Activated B cell treated with CpG ODN at 0.5 μM for 24 hours (primary cell): ENCODE measurements at places on chromosomes 16 and 17.

GRCh38 chr17:16258901-16259300, 41.9 kb downstream of the PIGL start:
- DNase-seq, result no peak

DNA sequence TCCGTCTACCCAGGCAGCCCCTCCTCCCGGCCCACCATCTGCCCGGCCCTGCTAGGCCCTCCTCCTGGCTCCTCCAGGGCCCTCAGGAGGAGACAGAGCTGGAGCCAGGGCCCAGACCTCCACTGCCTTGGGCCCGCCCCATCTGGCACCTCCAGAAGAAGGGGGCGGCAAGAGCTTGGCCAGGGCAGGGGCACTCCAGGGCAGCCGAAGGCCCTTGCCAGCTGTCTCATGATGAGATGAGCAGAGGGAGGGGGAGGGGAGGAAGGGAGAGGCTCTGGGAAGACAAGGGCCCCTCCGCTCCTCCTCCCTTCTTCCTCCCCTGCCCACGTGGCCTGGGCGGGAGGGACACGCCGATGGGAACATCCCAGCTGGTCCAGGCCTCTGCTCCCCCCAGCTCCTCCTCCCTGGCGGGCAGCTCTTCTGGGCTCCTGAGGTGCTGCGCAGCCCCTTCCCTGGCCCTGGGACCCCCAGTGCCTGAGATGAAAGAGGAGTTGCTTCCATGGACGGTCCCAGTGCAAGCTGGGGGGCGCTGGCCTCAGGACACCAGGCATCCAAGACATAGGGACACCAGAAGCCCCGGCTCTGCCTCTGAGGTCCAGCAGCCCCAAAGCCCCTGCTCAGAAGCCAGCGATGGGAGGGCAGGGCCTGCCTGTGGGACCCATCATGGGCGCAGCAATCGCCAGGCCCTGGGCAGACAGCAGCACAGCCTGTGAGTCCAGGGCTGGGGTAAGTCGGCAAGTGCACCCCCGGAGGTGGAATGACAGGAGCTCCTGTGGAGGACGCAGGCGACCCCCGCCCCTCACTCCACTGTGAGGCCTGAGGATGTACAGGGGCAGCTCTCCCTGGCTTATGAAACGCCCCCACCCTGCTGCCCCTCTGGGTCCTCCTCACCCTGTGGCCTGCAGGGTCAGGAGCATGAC, 23.6 kb upstream of the ENPP7 start:
- DNase-seq, result no peak

- DNase-seq, result peak; percentile 51
Observed at GRCh38 chr17:75601057-75601987, 13.7 kb downstream of the MYO15B start.

DNA sequence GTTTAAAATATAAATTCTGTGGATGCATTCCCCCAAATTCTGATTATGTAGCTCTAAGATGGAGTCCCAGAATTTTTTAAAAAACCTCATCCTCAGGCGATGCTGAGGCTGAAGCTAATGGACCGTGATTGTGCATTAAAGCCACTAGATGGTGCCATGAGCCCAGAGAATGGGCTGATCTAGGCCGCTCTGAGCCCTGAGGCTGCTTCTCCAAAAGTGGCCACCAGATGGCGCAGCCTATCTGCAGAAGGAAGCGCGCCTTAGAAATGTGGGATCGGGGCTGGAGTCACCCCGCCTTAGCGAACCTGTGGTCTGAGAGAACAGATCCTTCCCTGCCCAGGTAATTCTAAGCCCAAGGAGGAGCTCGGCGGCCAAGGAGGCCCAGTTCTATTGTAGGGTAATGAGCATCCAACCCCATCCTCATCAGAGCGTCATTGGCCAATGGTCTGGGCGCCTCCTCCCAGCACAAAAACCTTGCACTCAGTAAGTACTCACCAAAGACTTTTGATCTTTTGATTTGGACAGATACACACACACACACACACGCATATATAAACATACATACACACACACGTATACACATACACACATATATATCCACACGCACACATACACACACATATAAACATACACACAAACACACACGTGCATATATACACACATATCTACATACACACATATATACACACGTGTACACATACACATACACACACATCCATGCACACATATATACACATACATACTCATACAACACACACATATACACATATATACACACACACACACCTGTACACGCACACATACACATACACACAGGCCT, 13.7 kb upstream of the MMP2 start:
- peak; percentile 73 for DNase-seq

DNA sequence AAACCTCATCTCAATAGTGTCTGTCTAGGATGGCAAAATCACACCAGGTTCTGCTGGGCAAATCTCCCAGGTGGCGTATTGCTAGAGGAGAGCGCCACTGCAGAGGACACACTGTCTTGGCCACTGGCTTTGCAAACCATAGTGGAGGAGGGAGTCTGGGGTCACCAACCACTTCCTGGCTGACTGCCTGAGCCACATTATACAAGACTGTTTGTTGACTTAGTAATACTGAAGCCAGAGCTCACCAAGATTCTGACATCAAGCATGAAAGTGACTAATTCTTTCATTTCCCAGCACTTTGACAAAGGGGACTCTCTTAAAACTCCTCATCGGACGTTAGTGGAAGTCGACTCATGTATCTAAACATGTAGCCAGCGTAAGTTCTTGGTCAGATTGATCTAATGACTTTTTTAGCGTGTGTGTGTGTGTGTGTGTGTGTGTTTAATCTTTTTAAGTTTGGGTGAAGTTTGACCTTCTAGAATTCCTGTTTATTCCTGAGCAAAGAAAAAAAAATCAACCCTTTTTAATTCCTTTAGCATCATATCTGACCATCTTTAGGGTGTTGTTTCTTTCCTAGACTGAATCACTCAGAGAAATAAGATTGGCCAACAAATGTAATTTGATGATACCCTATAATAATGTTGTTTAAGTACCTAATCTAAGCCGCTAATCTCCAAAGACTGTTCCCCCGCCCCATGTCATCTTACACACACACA, 13.7 kb downstream of the PITPNC1 start:
- DNase-seq, result no peak

GRCh38 chr17:41366070-41366469, 3.5 kb downstream of the KRT33B start:
- DNase-seq, result no peak

DNA sequence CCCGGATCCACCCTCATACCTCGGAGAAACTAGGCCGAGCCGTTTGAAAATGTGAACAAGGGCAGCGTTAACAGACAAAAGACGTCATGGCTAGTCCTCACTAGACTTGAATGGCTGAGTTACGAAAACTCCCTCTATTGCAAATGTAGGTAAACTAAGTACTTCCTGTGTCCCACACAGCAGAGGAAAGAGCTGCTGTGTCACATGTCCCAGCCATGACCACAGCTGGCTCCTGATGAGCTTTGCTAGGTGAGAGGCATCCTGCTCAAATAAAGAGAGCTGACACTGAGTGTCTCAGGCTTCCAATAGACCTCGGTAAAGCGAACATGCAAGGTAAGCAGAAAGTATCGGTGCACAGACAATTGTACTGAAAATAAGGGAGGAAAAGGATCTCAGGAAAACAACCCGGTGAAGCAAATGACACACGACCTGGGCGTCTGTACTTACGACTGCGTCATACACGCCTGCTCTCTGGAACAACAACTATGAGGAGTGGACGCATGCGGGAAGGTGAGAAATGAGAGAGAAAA, 26.0 kb downstream of the TMEM204 start:
- DNase-seq, result no peak

- peak; percentile 66 for DNase-seq
Observed at GRCh38 chr16:85935974-85936760, 37.2 kb downstream of the IRF8 start.

GRCh38 chr17:83160443-83161297, 81.3 kb downstream of the METRNL start:
- DNase-seq, result no peak

GRCh38 chr16:72241930-72242329, 70.0 kb upstream of the PMFBP1 start:
- DNase-seq, result no peak

DNA sequence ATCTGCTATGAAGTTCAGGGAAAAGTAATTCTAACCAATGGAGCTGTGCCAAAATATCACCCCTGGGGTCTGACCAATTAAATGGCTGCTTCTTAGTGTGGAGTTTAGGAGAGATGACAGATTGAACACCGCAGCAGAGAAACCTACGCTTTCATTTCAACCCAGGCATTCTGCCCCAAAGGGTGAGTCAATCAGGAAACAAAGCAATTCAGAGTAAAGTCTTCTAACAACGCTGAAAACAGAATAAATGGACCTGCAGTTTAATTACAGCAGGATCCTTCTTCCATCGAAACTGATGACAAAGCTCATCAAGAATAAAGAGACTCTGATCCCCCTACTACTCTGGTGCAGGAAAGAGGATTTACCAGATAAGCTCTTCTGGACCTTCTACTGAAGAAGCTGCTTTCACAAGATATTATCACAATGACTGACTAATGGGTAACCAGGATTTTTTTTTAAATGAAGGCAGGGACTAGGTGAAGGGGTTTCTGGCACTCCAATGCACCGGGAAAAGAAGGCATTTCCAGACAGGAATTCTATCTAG, 16.7 kb downstream of the RFFL start:
- no peak for DNase-seq

DNA sequence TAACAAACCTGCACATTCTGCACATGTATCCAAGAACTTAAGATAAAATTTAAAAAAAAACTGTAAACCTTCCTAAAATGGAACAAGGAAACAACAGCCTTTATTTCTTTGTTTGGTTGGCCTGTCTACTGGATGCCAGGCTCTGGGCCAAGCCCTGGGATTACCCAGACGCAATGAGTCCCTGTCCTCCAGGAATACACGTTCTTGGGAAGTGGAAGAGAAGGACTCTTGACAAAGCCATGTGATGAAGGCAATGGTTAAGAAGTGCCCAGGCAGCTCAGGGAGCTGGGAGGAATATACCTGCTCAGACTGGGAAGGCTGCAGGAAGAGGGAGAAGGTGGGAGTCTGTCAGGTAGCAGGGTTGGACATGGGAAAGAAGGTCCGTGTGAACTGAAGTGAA, 115.4 kb downstream of the AXIN2 start:
- no peak for DNase-seq

DNA sequence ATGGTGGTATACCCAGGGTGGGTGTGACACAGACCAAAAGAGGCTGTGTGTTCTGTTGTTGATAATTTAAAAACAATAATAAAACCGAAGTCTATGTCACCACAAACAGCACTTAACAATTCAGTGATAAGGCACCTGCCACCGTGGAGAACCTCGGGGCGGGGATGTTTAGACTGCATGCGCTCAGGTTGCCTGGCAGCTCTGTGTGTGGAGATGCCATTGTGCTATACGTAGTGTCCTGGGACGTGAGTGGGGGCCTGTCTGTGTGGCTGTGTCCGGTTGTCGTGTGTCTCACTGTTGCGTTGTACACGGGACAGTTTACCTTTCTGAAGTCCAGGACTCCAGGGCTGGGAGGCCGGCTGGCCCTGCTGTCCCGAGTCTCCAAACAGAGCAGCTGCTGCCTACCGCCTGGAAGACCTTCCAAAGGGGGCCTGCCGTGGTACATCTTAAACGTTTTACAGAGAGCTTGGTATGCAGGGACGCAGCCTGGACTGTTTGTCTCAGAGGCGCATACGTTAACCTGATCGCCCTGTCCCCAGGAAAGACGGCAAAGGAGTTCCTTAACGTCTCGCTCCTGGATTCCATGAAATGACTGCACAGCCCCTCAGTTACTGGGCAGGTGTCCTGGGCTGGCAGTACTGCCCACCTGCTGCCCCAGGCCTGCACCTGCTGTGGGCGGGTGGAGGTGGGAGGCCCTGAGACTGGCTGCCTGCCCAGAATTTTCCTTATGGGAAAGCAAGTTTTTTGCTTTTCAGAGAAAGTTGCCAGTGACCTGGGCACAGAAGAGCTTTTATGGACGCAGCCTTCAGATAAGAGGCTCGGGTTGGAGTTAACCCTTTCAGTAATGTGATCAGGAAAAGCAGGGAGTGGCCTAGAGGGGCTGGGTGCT, 19.0 kb downstream of the SPIRE2 start:
- DNase-seq, result no peak

- DNase-seq, result no peak
Observed at GRCh38 chr17:28370035-28370743, at the start of gene VTN. Gene VTN (minus strand): TSS chr17:28370307. CDS start chr17:28370203, 104 bp downstream.

DNA sequence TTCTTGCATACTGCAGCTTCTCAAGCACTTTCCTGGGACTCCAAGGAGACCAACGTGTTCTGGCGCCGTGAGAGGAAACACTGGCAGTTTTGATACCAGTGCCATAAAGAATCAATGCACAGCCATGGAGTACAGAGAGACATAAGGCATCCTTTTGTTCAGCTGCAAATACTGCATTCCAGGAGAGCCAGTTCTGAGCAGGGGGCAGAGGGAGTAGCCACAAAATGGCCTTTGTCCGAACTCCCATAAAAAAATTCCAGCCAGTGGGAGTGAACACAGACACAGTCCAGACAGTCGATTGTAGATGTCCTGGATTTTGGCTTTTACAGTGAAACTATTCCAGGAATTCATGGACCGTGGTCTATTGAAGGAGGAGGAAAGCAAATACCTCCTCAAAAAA, 36.2 kb upstream of the TEKT3 start:
- DNase-seq, result no peak

GRCh38 chr16:66925322-66925840, at the start of gene RRAD:
Gene RRAD (minus strand): TSS chr16:66925535. CDS start chr16:66925179, 356 bp downstream.
- no peak for DNase-seq

GRCh38 chr17:60947100-60947499, 269.4 kb downstream of the BCAS3 start:
- DNase-seq, result no peak

- no peak for DNase-seq
Observed at GRCh38 chr16:81655469-81656162, 123.5 kb upstream of the PLCG2 start.

- no peak for DNase-seq
Observed at GRCh38 chr17:47829870-47830269, 1.5 kb downstream of the MRPL10 start.

GRCh38 chr16:66594739-66595138, 9.8 kb upstream of the CMTM3 start:
- DNase-seq, result no peak

- DNase-seq, result no peak
Observed at GRCh38 chr17:58066401-58066800, 16.8 kb upstream of the DYNLL2 start.

DNA sequence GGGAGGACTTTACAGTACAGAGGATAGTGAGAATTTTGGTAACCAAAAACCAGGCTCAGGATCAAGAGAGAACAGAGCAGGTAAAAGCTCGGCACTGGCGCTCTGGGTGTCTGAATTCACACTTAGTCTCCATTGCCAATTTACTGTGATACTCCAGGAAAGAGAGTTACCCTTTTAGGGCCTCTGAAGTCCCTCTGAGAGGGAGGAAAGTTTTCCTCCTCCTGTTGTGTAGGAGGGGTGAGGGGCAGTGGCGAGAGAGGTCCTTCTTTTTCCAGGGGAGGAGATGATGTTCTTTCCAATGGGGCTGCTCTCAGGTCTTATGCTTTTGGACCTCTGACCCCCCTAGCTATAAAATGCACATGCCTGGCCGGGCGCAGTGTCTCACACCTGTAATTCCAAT, 5.4 kb upstream of the TNS4 start:
- DNase-seq, result no peak

- DNase-seq, result no peak
Observed at GRCh38 chr17:30236766-30237165, 1.3 kb upstream of the SLC6A4 start.
